Neural crest cell (in vitro differentiated cells): ENCODE measurements at places on chromosomes 11 and 22.

GRCh38 chr11:6319704-6320410, 444 bp downstream of the CAVIN3 start:
- DNase-seq = peak; percentile 30

DNA sequence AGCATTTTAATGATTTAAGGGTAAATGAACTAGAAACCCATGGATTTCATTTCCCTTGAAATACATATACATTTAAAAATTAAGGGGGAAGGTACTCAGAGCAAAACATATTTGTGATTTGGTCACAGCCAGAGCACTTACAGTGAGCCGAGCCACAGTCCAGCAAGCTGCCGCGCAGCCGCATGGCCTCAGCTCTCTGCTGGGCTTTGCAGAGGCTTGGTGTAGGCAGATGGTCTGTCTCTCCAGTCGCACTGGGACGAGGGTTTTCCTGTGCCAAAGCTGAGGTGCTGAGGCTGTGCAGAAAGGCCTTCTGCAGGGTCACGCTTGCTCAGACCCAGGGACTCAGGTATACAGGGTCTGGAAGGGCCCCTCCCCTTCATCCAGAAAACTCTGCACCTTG, 367.3 kb downstream of the OPCML start:
- DNase-seq = no peak

GRCh38 chr11:119975561-119976152, 162.3 kb downstream of the TRIM29 start:
- no peak for DNase-seq

DNA sequence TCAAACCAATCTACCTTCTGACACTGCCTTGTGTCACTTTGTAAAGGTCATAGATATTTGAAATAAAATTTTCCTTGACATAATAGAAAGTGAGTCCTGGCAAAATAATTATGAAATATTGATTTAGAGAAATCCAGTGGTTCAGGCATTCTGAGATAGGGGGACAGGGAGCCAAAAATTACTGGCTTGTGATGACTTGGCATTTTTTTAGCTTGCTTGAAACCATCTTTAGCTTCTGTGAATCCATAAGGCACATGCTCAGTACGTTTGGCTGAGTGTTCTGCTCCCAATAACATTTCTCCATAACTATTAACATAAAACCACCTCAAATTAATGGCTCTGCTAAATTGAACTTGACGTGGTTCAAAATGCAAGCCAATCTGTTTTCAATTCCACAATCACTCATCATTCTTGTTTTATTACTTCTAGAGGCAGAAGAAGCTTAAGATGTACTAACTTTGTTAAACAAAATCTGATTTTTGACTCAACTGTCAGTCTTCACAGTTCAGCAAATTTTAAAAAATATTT, 209.0 kb downstream of the LRRC4C start:
- no peak for DNase-seq

GRCh38 chr11:95575517-95575916, 214.1 kb downstream of the FAM76B start:
- DNase-seq = no peak

DNA sequence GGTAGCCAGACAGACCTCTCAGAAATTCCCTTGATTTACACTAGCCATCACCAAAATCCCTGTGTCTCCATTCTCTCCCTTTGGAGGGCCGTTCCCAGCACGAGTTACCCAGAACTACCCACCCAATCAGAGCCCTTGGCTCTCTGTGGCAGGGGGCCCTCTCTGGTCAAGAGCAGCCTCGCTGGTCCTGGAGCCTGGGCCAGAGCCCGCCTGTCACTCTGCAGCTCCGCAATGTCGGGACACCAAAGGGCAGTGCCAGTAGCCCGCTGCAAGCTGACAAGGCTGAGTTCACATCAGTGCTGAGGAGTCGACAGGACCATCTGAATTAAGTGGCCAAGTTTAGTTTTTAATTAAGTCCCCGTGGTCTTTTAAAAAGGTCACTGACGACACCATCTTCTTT, 241.6 kb downstream of the ST3GAL4 start:
- DNase-seq = no peak

- DNase-seq = no peak
These were observed 19.6 kb downstream of the P2RY2 start for GRCh38 chr11:73237471-73238290.

- no peak for DNase-seq
These were observed 38.3 kb upstream of the CCDC34 start for GRCh38 chr11:27401280-27401832.

DNA sequence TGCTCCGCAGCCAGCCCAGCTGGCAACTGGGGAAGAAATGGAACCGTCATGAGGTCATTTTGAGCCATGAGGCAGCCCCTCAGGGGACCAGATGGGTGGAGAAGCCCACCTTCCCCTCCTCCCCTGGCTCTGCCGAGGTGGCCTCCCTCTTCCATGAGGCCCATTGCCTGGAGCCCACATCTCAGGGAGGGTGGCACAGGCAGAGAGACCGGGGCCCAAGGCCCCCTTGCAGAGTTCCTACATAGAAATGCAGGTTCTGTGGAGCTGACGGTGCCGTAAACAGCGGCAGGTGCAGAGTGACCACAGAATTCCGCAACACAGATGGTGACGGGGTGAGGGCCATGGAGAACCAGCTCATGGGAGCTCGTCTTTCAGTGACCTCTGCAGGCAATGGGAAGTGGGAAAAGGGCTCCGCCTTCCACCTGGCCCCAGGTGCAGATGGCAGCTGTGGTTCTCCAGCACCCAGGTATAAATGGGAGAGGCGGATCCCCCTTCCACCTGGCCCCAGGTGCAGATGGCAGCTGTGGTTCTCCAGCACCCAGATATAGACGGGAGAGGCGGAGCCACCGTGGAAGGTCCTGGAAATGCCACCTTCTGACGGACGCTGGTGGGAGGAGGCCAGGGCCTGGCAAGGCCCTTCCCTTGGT, 765.4 kb downstream of the BRD1 start:
- no peak for DNase-seq

GRCh38 chr11:79461144-79461543, 20.3 kb upstream of the TENM4 start:
- DNase-seq = no peak

DNA sequence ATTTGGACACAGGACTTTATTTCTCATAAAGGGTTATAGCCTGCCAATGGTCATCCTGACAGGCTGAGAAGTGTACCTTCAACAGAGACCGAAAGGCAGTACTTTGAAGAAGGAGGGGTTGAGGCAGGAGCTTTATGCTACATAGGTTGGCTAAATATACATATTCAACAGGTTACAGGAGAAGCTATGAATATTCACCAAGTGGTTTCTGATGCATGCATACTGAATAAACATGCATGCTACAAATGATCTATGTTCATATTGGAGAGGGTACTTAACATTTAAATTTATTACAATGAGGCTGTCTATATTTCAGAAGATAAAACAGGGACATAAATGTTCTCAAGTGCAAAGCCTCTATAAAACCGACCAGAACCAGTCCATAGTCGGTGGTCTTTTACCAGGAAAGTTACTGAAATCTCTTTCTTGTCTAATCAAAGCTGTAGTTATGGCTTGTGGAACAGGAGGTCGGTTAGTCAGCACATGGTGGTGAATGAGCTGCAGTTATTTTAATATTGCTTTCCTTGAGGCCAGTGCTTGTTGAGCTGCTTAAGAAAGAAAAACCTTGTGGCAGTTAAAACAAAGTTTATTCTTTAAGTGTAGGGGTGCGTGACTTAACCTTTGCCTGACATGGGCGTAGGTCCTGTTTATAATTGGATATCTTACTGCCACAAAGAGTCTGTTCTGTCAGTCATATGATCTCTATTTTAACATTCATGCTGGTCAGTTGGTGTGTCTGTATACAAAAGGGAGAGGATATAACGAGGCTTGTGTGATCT, 19.5 kb downstream of the CNTF start:
- DNase-seq = no peak

DNA sequence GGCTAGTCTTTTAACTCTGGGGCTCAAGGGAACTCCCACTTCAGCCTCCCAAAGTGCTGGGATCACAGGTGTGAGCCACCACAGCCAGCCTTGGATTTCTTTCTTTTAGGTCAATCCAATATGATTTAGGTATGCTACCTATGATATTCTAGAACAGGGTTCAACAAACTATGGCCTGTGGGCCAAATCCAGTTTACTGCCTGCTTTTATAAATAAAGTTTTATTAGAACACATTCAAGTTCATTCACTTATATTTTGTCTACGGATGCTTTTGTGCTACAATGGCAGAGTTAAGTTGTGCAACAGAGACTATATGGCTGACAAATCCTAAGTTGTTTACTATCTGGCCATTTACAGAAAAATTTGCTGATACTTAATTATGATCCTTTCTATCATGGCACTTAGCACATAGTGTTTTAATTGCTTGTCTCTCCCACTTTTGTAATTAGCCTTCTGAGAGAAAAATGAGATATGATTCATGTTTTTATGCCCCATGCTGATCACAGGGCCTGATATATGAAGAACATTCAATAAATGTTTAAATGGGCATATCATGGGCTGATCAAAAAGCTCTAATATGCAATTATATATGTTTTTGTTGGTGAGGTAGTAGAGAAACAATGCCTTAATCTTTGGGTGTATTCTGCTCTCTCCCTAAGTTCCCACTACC, 109.6 kb downstream of the STIM1 start:
- DNase-seq = no peak

- DNase-seq = no peak
These were observed 14.8 kb upstream of the PICK1 start for GRCh38 chr22:38042488-38042790.

DNA sequence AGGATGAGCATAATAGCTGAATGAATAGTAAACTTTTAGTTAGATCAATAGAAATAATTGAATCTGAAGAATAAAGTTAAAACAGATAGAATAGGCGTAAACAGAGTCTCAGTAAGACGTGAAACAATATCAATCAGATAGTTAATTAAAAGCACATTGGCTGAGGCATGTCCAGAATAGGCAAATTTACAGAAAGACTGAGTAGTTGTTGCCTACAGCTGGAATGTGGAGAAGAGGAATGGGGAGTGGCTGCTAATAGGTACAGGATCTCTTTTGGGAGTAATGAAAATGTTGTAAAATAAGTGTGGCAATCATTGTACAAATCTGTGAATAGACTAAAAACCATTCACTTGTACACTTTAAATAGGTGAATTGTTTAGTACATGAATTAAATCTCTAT, 36.3 kb upstream of the ME3 start:
- DNase-seq = no peak

DNA sequence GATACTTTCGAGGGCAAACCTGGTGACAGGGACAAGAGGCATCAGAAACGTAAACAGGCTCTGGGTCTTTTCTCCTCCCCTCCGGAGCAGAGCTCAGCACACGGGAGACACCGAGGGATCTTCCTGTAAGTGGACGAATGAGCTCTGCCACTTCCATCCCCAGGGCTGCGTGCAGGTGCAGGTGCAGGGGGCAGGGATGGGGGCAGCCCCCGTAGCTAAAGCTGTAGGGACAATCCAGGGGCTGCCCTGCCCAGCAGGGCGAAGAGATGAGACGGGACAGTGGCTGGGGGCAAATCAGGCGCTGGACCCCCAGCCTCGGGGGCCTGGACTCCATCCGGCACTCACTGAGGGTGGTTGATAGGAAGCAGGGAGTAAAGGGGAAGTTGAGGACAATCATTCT, 505.4 kb downstream of the BRD1 start:
- DNase-seq = no peak

DNA sequence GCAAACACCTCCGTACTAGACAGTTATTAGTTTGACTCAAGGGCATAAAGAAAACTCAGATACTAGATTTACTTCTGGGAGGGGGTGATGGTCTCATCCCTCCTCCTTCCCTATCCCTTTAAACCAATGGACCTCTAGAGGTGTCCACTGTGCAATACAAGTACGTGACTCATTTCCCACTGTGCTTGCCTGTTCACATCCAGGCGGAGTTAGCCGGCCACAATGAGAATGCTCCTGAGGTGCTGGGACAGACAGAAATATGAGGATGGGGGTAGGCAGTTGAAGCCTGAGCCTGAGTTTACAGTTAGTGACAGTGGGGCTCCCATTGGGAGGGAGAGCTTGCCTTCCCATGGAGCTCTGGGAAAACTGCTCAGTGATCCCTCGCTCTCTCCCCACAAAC, 8.4 kb upstream of the PMM1 start:
- DNase-seq = no peak

DNA sequence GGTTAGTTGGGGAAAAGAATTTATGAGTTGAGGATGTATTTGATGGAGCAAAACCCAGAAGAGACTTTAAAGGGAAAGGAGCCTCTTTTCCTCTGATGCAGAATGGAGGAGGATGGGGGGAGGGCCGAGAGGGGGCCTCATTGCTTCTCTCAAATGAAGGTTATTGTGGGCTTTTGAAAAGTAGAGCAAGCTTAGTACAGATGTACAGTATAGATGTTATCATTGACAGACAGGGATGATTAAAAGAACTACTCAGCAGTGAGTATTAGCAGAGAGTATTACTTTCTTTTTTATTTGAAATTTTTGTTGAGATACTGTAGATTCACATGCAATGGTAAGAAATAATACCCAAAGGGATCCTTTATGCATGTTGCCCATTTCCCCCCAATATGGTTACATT, 98.1 kb downstream of the TEAD1 start:
- no peak for DNase-seq
